ENCODE measurements at places on chromosomes 1 and 21.

DNA sequence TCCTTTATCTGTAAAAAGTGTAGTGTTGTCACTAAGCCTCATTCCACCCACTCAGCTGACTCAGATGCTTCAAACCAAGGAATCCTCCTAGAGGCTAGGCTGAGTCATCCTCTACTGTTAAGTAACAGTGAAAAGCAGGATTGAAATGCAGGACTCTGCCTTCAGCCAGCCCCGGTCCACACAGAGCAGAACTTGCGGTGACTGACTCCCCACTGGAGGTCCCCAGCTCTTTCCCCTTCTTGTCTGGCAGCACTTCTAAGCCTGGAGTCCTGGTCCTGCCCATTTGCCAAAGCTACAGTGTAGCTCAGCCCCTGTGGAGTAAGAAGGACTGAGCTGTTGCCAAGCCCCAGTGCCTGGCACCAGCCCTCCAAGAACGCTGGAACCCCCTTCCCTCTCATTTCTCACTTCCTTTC is 1.7 kb downstream of the RAB7B start:
- no peak for DNase-seq

DNA sequence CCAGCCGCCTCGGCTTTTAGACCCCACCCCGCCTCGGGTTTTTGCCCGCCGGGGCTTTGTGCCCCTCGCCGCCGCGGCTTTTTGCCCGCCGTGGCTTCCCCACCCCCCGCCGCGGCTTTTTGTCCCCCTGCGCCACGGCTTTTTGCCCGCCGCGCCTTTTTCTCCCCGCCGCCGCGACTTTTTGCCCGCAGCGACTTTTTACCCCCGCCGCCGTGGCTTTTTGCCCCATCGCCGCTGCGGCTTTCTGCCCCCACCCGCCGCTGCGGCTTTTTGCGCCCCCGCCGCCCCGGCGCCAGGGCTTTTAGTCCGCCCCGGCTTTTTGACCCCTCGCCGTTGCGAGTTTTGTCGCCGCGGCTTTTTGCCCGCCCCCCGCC is 474.4 kb downstream of the FAM72C start:
- peak; percentile 8 for DNase-seq

GRCh38 chr21:45551316-45551715 is 9.1 kb upstream of the SLC19A1 start:
- no peak for DNase-seq

DNA sequence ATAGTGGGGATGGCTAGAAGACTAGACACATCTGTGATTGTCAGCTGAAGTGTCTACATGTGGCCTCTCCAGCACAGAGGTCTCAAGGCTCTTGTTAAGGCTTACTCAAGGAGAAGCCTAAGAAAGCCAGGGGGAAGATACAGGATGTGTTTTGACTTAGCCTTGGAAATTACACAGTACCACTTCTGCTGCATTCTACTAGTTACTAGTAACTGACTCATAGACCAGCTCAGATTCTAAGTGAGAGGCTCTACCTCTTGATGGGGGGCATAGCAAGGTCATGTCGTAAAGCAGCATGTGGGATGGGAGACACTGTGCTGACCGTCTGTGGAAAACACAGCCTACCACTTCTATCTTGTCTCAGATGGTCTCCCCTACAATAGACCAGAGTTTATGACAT is 99.5 kb downstream of the UBE2U start:
- DNase-seq = no peak

DNA sequence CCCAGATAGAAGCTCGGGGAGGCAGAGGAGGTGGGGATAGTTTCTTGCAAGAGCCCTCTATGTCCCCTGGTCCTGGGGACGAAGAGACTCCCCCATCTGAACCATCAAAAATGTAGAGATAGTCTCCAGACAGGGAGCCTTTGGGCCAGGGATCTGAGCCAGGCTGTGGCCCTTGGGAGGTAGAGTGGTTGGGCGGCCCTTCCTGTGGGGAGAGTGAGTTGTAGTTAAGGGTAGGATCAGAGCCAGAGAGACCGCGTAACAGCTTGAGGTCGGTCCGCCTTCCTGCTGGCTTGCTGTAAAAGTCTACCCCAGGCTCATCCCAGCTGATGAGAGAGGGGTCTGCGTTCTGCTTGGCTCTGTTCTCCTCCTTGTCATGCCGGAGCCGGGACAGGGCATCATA is 25.3 kb downstream of the PIK3C2B start:
- no peak for DNase-seq

GRCh38 chr1:209728466-209728865 is 23.8 kb downstream of the HSD11B1 start:
- no peak for DNase-seq

- peak; percentile 73 for DNase-seq
Observed at GRCh38 chr1:34013958-34014737, 150.3 kb downstream of the HMGB4 start.

DNA sequence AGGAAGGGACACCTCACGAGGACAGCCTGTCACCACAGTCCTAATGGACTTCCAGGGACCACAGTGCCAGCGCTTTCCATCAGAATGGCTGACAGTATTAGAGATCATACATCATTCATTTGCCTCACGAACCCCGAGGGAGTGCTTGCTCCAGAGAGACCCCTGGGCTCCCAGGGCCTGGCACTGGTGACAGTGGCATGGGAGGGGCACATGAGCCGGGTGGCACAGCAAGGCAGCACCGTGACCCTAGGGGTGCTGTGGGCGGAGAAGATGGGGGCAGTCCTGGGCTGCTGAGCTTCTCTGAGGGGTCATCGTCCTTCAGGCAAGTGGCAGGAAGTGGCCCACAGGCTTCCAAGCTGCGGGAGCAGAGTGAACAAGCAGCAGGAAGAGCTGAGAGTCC is 16.4 kb upstream of the TSPEAR start:
- no peak for DNase-seq

GRCh38 chr21:39518055-39518846 is 66.5 kb downstream of the SH3BGR start:
- DNase-seq = peak; percentile 91

GRCh38 chr1:214332946-214333798 is 52.2 kb downstream of the SMYD2 start:
- peak; percentile 56 for DNase-seq

- no peak for DNase-seq
Observed at GRCh38 chr1:168101336-168101735, 35.4 kb downstream of the GPR161 start.

DNA sequence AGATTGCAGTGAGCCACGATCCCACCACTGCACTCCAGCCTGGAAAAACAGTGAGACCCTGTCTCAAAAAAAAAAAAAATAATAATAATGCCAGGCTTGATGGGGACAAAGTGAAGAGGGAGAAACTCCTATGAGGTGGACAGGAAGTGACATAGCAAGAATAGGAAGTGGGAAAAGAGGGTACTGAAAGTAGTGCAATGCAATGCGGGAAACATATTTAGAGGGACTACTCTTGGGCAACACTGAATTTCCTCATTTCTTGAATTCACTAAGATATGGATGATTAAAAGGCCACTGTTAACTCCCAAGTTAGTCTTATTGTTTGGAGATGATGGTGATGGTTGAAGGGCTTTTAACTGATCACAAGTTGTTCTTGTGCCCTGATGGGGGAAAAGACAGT is 21.6 kb upstream of the KCNA2 start:
- no peak for DNase-seq

DNA sequence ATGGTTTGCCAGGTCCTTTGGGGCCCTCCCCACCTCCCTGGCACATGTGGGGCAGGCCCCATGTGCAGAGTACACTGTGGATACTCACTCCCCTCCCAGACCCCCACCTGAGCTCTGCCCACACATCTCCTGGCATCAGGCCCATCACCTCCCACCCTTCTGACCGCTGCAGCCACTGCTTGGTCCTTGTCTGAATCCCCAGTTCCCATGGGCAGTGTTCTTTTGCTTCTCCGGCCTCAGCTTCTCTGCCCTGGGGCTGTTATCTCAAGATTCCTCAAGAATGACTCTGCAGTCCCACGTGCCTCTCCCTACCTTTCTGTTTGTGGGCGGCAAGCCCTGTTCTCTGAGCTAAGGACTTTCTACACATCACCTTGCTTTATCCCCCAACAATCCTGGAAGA is 187.7 kb upstream of the EDN2 start:
- DNase-seq = no peak

GRCh38 chr1:15950763-15951295 is 25.1 kb downstream of the ZBTB17 start:
- DNase-seq = no peak

DNA sequence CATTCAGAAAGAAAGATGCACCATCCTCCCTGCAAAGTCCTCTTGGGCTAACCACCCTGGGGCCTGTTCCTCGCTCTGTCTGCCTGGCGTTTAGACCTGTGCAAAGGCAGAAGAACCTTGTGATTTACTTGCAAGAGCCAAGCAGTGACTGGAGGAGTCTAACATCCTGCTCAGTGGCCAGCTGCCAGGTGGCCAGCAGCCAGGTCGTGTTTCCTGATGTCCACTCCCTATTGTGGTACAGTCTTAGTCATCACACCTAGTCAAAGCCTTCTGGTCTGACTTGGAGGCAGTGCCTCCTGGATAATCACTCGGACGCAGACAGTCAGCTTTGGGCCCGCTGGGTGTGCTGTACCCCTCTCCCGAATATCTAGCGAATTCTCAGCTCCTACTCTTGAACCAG is 118.1 kb downstream of the PGBD5 start:
- DNase-seq = no peak

GRCh38 chr1:82562448-82562847 is 761.7 kb downstream of the ADGRL2 start:
- peak; percentile 23 for DNase-seq

- DNase-seq = peak; percentile 2
Observed at GRCh38 chr1:187842406-187843165, 1013.8 kb downstream of the PLA2G4A start.

- DNase-seq = no peak
Observed at GRCh38 chr1:178625695-178626094, 99.3 kb upstream of the RALGPS2 start.

DNA sequence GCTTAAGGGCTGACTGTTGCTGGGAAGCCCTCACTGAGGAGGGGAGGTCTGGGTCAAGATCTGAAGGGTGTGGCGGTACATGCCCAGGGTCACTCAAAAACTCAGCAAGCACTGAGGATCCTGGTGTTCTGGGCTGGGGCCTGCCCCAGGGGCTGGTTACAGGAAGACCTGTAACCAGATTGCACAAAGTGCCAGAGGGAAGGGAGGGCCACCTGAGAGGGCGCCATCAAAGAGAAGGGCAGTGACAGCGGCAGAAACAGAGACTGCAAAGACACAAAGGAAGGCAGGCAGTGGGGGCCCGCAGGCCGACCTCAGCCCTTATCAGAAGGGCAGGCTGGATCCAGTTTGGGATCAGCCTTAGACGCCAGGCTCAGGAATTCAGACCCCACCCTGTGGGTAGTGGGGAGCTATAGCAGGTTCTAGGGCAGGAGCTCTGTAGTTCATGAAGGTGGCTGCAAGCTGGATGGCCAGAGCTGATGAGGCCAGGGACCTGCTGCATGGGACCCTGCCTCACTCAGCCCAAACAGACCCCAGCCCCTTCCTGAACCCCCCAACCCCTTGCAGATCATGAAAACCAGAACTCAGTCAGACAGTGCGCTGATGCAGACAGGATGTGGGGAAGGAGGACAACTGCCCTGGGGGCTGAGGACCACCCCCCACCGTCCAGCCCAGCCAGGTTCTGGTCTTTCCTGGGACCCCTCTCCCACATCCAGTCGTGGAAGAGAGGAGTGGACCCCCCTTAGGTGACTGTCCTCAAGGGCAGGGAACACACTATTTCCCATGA is 3.9 kb downstream of the SH2D5 start:
- no peak for DNase-seq

GRCh38 chr1:60151311-60151710 is 77.7 kb upstream of the C1orf87 start:
- no peak for DNase-seq

- DNase-seq = no peak
Observed at GRCh38 chr1:19101244-19101643, 108.8 kb downstream of the UBR4 start.

DNA sequence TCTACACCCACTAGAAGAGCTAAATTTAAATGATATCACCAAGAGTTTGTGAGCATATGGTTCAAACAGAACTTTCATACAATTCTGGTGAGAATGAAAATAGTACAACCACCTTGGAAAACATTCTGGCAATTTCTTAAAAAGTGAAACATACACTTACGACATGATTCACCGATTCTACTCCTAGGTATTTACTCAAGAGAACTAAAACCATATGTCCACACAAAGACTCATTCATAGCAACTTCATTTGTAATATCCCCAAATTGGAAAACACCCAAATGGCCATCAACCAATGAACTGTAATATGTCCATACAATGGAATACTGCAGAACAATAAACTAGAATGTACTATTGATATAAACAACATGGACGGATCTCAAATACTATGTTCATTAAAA is 51.2 kb upstream of the ADAM30 start:
- DNase-seq = no peak

DNA sequence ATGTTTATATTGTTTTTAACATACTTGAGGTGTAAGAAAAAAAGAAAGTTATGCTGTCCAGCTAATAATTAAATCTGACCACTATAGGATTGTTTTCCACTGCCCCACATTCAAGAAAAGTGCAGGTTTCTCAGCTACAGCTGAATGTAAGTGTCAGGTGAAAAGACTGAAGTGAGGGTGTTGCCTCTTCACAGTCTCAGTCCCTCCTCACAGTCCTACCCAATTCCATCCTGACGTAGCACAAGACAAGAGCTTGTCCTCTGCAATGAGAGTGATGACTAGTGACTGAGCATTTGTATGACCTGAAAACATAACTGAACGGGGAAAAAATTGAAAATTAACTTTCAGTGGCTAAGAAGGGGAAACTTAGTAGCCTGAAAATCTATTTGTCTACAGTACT is 1039.5 kb downstream of the ADGRL2 start:
- no peak for DNase-seq

DNA sequence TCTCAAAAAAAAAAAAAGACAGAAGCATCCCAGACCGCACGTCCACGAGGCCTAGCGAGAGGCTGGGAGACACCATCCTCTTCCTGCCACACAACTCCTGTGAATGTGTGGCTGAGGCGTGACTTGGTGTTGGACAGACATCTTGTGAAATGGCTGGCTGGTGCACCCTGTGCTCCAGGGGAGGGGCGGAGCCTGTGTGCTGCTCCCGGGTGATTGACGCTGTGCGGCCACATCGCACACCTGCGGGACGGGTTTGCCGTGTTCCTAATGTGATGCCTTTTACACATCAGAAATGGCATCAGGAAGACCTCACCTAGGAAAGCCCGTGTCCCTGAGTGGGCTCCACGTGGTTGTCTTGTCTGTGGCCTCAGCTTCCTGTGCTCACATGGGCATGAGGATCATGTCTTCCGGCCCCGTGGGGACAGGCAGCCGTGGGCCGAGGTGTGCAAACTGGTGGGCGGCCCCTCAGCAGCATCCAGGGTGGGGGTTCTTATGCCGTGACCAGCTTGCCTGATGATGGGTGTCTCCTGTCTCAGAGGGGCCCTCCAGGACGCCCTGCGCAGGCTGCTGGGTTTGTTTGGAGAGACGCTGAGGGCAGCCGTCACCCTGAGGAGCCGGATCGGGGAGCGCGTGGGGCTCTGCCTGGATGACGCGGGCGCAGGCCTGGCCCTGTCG is 64.4 kb downstream of the PCNT start:
- DNase-seq = no peak

DNA sequence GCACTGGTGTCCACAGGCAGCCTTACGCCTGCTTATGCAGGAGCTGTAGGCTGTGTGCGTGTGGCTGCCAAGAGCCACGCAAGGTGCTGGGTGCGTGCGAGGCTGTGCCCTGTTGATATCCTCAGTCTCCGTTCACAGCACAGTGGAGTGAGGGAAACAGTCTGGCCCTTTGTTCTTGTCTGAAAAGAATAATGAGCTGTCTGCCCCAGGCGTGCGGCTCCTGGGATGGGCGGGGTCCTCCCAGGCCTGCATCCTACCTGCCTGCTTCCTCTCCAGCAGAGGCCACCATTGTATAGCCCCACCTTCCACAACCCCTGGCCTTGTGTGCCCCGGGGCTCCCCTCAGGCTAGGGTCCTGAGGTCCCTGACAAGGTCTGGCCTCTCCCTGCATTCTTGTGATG is 47.0 kb upstream of the KDM4A start:
- DNase-seq = no peak

All from neural progenitor cell (in vitro differentiated cells).